Calu3 (cell line): ENCODE measurements at places on chromosomes 4 and X.

- H3K4me3 ChIP-seq = no peak overlapping the region
- no peaks in the 10 kb centered on the region for H3K27me3 ChIP-seq
- H3K27ac ChIP-seq = peak overlapping the region; percentile 83
- H3K4me1 ChIP-seq = peaks cover 45% of the 10 kb centered on the region
- no peak for DNase-seq
- H3K36me3 ChIP-seq = peaks cover 69% of the 10 kb centered on the region
Measured at GRCh38 chr4:38679921-38680320, 15.9 kb downstream of the KLF3 start.

GRCh38 chrX:17986977-17987376, 125.9 kb upstream of the RAI2 start:
- no peaks in the 10 kb centered on the region for H3K36me3 ChIP-seq
- H3K27ac ChIP-seq = no peak overlapping the region
- DNase-seq = no peak
- no peak overlapping the region for H3K4me3 ChIP-seq
- peaks cover 86% of the 10 kb centered on the region for H3K27me3 ChIP-seq

DNA sequence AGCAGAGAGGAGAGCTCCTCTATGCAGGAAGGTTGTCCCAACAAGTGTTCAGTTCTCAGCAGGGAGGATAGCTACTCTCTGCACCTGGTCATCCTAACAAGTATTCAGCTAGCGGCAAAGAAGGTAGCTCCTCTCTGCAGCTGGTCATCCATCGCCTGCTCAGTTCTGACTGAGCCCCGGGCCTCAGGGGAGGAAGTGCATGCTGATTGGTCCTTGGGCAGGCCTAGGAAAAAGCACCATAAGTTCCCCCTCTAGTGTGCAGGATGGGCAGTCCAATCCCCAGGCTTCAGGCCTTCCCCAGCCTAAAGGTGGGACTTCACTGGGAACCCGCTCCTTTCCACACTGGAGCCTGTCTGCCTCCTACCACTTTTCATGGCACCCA, 4.4 kb upstream of the FBXW7 start:
- H3K36me3 ChIP-seq = peaks cover 22% of the 10 kb centered on the region
- H3K4me1 ChIP-seq = peaks cover 15% of the 10 kb centered on the region
- no peak overlapping the region for H3K4me3 ChIP-seq
- no peak overlapping the region for H3K27ac ChIP-seq

DNA sequence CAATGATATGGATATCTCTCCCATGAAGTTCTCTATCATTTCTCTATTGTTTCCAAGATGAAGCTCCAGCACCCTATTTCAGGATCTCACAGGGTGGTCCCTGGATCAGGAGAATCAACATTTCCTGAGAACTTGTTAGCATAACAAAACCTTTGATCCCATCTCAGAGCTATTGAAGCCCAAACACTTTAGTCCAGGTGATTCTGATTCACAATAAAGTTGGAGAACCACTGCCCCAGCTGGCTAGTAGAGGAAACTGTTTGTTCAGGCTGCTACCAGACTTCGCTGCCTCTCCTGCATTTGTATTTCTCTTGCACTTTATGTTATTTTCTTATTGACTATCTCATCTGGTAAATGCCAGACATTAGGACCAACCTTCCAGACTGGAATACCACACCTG, 65.4 kb downstream of the CEP44 start:
- H3K27ac ChIP-seq = no peak overlapping the region
- no peaks in the 10 kb centered on the region for H3K36me3 ChIP-seq
- H3K4me1 ChIP-seq = no peaks in the 10 kb centered on the region
- H3K4me3 ChIP-seq = no peak overlapping the region

DNA sequence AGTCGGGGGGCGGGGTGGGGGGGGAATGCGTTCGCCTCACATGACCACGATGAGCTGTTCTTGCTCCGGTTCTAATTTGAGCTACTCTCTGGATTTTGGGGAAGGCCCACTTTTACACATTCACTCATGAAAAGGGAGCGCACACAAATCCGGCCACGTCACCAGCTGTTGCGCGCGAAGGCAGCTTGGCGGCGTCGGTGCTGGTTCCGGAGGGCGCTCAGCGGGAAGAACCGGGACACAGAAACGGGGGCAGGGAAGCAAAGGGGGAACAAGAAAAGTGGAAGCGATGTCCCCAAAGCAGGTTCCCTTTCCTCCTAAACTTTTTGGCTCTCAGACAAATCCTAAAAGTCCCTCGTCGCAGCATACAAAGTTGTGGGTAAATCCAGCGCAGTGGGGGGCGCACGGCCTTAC, 605 bp downstream of the ANXA5 start:
- peaks cover 35% of the 10 kb centered on the region for H3K36me3 ChIP-seq
- H3K27me3 ChIP-seq = no peaks in the 10 kb centered on the region
- peak overlapping the region; percentile 97 for H3K27ac ChIP-seq

GRCh38 chrX:14779580-14779979, 93.3 kb downstream of the FANCB start:
- no peak for DNase-seq
- no peaks in the 10 kb centered on the region for H3K4me1 ChIP-seq
- no peaks in the 10 kb centered on the region for H3K27me3 ChIP-seq
- H3K27ac ChIP-seq = no peak overlapping the region
- H3K36me3 ChIP-seq = no peaks in the 10 kb centered on the region

- DNase-seq = no peak
- H3K36me3 ChIP-seq = no peaks in the 10 kb centered on the region
- H3K27ac ChIP-seq = no peak overlapping the region
- peaks cover 14% of the 10 kb centered on the region for H3K4me1 ChIP-seq
Measured at GRCh38 chr4:40190465-40190864, 6.4 kb upstream of the RHOH start.

- no peaks in the 10 kb centered on the region for H3K27me3 ChIP-seq
- H3K36me3 ChIP-seq = no peaks in the 10 kb centered on the region
- no peak overlapping the region for H3K4me3 ChIP-seq
- no peak for DNase-seq
Measured at GRCh38 chrX:2974961-2975360, 31.4 kb upstream of the ARSH start.

GRCh38 chr4:176308441-176308840, 11.3 kb upstream of the SPCS3 start:
- no peaks in the 10 kb centered on the region for H3K4me1 ChIP-seq
- H3K36me3 ChIP-seq = no peaks in the 10 kb centered on the region
- no peak overlapping the region for H3K4me3 ChIP-seq
- H3K27me3 ChIP-seq = no peaks in the 10 kb centered on the region

GRCh38 chrX:11399489-11400094, 106.4 kb downstream of the AMELX start:
- no peak overlapping the region for H3K27ac ChIP-seq
- no peak overlapping the region for H3K4me3 ChIP-seq
- no peak for DNase-seq
- H3K4me1 ChIP-seq = no peaks in the 10 kb centered on the region
- no peaks in the 10 kb centered on the region for H3K27me3 ChIP-seq
- no peaks in the 10 kb centered on the region for H3K36me3 ChIP-seq

DNA sequence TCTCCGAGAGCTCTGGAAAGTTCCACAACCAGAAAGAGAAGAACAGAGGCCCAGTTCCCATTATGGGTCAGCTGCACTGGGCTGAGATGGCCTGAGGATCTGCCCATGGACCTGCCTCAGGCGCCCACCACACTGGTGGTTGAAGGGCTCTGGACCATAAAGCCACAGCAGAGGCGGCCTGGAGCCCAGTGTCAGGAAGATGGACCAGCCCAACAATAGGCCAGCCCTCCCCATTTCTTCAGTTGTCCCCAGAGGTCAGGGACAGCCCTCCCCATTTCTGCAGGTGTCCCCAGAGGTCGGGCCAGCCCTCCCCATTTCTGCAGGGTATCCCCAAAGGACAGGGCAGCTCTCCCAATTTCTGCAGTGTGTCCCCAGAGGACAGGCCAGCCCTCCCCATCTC, 37.2 kb upstream of the C4orf50 start:
- no peak overlapping the region for H3K4me3 ChIP-seq
- no peak overlapping the region for H3K27ac ChIP-seq
- H3K27me3 ChIP-seq = peaks cover 27% of the 10 kb centered on the region
- H3K4me1 ChIP-seq = no peaks in the 10 kb centered on the region

DNA sequence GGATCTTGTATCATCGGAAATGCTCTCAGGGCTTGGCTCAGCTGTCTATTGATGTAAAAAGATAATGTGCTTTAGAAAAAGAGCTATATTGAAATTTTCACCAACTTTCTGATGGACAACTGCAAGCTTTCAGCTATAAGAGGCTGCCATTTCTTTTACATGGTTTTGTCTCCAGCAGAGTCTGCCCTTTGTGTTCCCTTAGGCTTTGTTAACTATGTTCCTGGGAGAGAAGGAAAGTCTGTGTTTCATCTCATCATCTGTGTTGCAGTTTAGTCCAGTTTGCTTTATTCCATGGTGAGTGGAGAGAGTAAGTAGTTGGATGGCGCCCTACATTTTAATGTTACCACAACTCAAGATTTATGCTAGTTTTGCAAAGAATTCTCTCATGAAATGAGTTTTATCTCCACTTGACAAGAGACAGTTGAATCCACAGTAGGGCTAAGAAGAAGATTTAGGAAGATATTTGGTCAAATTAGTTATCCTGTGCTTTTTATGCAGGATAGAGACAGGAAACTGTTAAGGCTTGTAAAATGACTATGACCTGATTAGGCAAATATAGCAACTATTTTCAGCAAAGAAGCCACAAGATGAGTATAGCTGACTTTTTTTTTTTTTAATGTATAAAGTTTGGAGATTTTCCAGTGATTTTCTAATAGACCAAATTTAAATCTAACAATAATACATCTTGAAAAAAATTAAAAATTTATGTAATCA, 16.5 kb downstream of the SEPTIN11 start:
- no peak for DNase-seq
- H3K27ac ChIP-seq = no peak overlapping the region
- peaks cover 7% of the 10 kb centered on the region for H3K36me3 ChIP-seq
- no peaks in the 10 kb centered on the region for H3K27me3 ChIP-seq

DNA sequence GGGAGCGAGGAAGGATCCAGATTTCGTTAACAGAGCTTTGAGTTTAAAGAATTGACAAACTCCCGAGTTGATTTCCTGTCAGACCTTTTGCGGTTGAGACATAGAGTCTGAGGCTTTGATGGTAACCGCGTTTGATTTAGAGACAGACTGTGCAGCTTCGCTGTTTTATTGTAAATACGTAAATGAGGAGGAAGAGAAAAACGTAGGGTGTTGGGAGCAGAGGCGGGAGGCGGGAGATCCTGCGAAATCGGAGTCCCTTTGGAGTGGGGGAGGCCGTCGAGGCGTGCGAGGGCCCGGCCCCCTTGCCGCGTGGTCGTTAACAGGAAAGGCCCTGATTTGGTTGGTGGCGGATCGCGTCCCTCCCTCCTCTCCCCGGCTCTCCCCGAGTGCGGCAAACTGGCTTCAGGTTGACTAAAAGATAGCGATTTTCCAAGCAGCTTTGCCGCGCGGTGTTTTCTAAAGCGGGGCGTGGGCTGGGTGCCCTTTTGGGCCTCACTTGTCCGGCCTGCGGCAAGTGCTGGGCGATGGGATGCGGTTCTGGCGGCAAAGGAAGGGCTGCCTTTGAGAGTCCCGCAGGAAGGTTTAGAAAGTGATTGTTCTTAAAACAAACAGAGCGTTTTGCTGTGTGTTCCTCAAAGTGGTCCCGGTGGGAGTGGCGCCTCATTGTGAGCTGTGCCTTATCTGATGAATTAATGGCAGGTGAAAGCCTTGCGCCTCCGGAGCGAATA, 857 bp downstream of the SCML1 start:
- peaks cover 29% of the 10 kb centered on the region for H3K36me3 ChIP-seq
- no peaks in the 10 kb centered on the region for H3K27me3 ChIP-seq
- peak; percentile 56 for DNase-seq
- peak overlapping the region; percentile 87 for H3K4me3 ChIP-seq
- H3K27ac ChIP-seq = peak overlapping the region; percentile 80

DNA sequence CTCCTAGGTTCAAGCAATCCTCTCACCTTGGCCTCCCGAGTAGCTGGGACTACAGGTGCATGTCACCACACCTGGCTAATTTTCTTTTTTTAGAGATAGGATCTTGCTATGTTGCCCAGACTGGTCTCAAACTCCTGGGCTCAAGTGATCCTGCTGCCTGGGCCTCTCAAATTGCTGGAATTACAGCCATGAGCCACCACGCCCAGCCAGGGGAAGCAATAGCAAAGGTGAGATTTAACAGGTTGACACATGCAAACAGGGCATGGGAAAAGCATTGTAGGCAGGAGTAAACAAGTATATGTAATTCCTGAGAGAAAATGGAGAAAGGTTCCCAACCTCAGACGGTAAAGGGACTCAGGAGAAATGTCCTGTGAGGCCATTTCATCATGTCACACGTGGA, 33.6 kb upstream of the TBL1X start:
- no peak overlapping the region for H3K27ac ChIP-seq
- no peaks in the 10 kb centered on the region for H3K27me3 ChIP-seq
- no peak for DNase-seq
- H3K4me3 ChIP-seq = no peak overlapping the region
- H3K4me1 ChIP-seq = no peaks in the 10 kb centered on the region

- H3K4me1 ChIP-seq = no peaks in the 10 kb centered on the region
- H3K36me3 ChIP-seq = peaks cover 15% of the 10 kb centered on the region
- H3K27me3 ChIP-seq = no peaks in the 10 kb centered on the region
- DNase-seq = no peak
- H3K27ac ChIP-seq = peak overlapping the region; percentile 83
Measured at GRCh38 chrX:21840193-21840545, 752 bp downstream of the MBTPS2 start.

DNA sequence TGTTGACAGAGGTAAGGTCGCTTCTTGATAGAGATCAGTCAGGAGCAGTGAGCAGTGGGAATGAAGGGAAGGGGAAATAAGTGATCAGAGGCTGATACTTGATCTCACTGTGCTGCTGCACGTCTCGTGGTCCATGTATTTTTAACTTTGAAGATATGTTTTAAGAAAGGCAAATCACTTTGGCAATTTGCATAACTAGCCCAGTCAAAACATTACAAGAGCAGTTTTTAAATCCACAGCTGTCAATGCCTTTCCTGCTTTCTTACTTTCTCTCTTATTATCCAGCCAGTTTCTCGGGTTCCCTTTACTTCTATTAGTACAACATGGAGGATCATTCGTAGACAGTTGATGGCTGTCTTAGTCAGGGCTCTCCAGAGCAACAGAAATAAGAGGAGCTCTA, 472.8 kb downstream of the TMA16 start:
- no peaks in the 10 kb centered on the region for H3K27me3 ChIP-seq
- H3K36me3 ChIP-seq = no peaks in the 10 kb centered on the region
- no peak for DNase-seq
- no peaks in the 10 kb centered on the region for H3K4me1 ChIP-seq

DNA sequence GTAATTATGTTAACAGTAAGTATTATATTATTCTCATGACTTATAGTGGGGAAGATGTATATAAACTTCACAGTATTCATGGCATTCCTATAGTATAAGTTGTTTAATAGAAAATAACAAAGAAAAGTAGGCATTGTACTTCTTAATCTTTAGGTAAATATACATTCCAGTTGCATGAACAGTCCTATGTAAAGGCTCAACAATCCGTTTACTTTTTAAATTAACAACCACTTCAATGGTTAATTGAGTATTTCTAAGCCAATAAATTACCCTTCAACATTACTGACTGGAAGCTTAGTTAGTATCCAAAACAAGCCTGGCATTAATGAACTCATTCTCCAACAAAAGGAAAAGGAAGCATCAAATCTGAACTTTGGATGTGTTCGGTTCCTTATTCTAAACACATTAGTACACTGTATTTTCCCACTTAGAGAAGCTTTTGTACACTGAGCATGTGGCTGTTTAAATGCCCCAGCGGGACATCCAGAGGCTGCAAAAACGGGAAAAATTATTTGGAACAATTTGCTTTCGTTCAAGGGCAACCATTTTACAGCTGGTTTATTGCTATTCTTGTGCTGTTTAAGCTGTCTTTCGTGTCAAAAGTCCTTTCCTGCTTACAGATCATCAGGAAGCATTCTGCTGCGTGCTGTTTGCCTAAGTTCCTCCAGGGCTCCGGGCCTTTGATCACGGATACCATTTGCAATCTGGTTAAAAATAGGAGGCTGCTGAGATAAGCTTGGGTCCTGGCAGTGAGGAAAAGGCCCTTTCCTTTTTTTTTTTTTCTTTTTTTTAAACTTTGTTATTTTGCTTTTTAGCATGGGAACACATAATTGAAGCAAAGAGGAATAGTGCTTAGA, 460.3 kb downstream of the SPRY1 start:
- H3K4me1 ChIP-seq = no peaks in the 10 kb centered on the region
- H3K27ac ChIP-seq = no peak overlapping the region
- no peaks in the 10 kb centered on the region for H3K27me3 ChIP-seq
